ENCODE measurements at places on chromosomes 6 and 20.

- no peak for DNase-seq
Observed at GRCh38 chr6:154239392-154239791, 117.2 kb downstream of the IPCEF1 start.

- DNase-seq, result no peak
Observed at GRCh38 chr6:115131709-115132490, 789.1 kb upstream of the HS3ST5 start.

DNA sequence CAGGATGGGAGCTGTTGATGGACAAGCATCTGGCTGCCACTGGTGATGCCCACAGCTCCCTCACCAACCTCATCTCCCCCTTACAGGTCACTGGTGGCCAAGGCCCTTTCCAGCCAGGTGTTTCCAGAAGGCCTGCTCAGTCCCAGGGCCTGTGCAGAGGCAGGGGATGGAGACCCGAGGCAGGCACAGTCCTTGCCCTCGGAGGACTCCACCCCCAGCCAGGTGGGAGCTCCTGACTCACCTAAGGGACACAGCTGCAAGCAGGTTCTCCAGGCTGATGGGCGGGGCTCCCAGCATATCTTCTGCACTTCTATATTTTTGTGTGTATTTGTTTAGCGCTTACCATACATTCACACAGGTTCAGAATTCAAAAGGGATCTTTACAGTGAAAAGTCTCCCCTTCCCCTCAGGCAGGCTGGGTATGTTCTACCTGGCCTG, 17.4 kb downstream of the PRPH2 start:
- DNase-seq, result no peak

DNA sequence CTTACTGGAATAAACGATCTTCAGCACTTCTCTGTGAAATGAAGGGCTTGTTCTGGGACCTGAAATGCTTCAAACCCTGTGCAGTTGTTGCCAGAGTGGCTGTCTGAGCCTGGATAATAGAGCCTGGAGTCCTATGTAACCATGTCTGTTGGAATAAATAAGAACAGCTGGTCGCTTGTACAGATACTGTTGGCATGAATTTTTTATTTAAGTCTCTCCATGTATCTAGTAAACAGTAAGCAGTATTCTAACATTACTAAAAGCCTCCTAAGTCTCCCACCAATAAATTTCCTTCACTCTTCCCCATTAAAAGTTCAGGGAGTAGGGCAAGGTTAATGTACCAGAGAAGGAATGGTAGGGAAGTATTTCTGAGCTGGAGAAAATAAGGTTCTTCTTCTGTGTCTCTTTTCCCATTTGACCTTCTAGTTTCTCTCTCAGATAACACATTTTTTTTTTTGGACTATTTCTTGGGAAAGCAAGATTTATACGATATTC, 227.5 kb downstream of the PRL start:
- no peak for DNase-seq

GRCh38 chr20:62772990-62773844, 23.1 kb upstream of the MRGBP start:
- DNase-seq, result no peak

DNA sequence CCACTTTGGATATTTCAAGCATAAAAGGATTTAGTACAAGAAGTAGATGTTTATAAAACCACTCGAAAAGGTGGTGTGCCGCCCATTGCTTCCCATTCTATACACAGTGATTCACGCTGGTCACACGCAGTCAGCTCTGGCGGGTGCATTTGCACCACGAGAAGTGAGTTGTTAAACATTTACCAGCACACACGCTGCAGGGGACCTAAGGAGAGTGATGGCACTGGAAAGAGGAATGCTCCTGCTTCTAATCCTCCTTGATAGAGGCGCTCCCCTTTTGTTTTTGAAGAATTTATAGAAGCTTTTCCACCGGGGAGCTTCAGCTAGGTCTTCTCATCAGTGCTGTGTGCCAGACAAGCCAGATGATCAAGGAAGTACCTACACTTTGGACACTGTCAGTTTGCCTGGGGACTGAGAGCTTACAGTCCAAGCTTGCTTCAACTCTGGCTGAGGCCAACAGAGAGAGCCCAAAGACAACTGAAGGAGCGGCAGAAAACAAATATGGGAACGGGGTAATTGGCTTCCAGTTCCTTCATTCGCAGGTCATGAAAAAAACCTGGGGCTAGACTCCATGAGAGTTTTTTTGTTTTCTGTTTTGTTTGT, 31.2 kb downstream of the MUC22 start:
- no peak for DNase-seq

GRCh38 chr6:110173506-110174132, 5.9 kb downstream of the WASF1 start:
- no peak for DNase-seq

DNA sequence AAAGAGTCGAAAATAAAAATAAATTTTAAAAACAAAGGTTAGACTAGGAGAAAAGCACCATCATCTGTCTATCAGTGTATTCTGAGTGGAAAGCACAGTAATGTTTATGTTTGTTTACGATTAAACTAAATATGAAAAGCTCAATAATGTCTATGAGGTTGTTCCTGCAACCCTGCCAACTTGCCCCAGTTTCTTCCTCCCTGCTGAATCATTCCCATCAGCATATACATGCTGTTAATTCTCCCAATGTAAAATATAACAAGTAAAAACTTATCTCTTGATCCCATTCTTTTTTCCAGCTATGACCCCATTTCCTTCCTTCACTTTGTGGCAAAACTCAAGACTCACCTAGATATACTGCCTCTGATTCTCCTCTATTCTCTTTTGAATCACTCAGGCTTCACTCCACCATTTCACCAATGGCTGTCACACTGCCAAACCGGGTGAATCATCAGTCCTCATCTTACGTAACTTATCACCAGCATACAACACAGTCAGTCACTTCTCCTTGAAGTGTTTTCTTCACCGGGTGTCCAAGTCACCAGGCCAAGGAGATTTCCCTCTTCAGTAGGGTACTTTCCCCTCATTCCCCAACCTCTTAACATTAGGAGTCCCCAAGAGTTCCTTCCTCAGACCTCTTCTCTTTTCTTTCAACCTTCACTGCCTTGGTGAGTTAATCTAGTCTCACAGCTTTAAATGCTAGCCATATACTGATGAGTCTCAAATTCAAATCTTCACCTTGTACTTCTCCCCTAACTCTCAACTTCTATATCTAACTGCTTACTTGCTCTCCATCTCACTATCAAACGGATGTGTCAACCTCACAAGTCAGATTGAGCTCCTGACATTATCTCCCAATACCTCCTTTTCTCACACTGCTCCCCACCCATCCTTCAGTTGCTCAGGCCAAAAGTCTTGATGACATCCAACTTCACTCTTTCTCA, 6.2 kb downstream of the TMEM242 start:
- DNase-seq, result peak; percentile 9

DNA sequence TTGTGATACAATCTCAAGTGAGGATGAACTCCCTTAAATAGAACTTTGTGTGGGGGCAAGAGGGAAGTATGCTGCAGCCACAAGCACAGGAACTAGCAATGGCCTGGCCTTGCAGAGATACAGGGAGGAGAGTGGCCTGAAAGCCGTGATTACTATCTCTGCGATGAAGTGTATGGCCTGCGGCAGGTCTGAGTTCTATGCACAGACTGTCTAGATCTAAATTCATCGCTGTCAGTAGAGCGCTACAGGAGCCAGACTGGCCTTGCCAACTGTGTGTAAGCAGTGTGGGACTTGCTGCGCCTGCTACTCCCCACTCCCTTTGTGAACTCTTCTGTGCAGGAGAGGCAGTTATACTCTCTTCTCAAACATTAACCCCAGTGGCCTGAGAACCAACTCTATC, 997.0 kb downstream of the GRIK2 start:
- DNase-seq, result no peak

GRCh38 chr6:20237677-20238460, 25.6 kb upstream of the MBOAT1 start:
- no peak for DNase-seq

- no peak for DNase-seq
Observed at GRCh38 chr6:133951227-133951626, 1.8 kb upstream of the TBPL1 start.

DNA sequence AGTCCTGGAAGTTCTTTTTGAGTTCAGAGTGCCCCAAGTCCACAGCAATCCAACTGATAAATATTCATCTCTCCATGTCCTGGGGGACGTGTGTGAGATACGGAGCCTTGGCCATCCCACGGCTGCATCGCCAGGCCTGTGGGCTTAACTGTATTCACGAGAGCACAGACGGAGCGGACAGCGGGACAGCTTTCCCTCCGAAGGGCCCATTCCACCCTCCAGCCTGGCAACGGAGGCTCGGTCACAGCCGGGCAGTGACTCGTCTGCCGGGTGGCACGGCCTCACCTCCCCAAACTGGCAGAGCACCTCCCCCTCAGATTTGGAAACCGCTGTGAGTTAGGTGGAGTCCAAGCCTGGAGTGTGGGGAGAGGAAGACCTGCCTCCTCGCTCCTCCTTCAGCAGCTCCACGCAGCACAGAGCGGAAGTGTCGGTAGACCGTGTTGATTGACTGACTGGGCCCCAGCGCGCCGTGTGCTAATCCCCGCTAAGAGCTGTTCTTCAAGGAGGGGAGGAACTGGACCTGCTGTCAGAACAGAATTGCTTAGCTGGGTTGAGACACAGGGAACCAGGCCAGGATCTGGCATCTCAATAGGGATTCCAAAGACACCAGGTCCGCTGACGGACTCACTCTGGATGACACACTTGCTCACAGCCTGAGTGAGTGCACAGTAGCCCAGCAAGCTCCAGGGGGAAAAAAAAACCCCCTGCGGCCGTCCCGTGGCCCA, 10.9 kb downstream of the FOXF2 start:
- DNase-seq, result no peak

GRCh38 chr6:35318196-35319171, 20.9 kb downstream of the DEF6 start:
- DNase-seq, result no peak
